RPMI7951 (cell line): ENCODE measurements at places on chromosomes 4 and X.
A peak's percentile ranks its signal among the peaks of the same experiment; 100 is the strongest.

- DNase-seq, result no peak
Measured at GRCh38 chr4:26772096-26772873, 88.4 kb upstream of the STIM2 start.

DNA sequence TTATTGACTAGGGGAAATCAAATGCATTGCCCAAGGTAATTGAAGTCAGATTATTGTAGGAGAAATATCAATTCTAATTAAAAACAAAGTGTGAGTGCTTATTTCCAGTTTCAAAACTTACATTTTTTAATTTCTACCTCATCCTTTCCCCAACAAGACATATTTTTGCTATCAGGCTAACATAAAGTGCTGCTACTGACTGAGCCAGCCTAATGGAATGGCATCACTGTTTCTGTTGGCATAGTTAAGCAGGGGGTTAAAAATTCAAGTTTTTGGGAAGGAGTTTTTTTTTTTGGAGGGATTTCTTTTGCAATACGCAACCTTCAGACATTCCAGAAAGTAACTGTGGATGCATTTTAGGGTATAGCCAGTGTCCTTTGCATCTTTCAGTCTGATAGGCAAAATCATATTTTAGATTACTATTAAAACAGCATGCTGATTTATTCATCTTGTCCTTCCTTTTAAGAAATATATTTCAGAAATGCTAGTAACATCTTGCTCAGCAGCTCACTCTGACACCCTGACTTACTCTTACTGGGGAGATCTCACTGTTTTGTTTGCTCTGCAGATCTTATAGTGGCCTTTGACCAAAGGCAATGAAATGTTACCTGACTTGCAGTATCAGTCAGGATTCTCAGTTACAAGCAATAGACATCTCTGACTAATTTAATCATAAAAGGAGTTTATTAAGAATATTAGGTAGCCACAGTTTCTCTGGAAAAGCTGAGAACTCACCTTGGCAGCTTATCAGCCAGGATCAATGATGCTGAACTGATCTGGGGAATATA lies 24.4 kb downstream of the GAB1 start:
- DNase-seq, result no peak

GRCh38 chrX:41923978-41924683 lies 777 bp upstream of the CASK start:
- DNase-seq, result peak; percentile 54

DNA sequence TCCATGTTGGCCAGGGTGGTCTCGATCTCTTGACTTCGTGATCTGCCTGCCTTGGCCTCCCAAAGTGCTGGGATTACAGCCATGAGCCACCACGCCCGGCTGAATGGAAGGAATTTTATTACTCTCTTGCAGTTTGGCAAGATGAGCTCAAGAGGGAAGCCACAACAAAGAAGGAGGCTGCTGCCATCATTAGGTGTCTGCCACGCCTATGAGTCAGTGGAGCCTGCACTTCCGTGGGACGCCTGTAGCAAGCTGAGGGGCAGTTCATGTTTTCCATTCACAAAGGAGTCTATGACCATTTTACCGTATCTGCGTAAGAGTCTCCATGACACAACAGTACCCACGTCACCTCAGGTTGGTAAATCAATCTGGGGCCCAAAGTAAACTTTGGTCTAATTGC lies 51.2 kb upstream of the CHRNA9 start:
- DNase-seq, result peak; percentile 94

- DNase-seq, result peak; percentile 85
Measured at GRCh38 chr4:48939785-48940184, 33.2 kb upstream of the OCIAD2 start.

- no peak for DNase-seq
Measured at GRCh38 chr4:118279328-118279727, 73.5 kb downstream of the PRSS12 start.

- DNase-seq, result no peak
Measured at GRCh38 chr4:84569009-84569408, 13.9 kb upstream of the CDS1 start.

GRCh38 chr4:37549041-37549440 lies 137.1 kb downstream of the RELL1 start:
- peak; percentile 89 for DNase-seq

DNA sequence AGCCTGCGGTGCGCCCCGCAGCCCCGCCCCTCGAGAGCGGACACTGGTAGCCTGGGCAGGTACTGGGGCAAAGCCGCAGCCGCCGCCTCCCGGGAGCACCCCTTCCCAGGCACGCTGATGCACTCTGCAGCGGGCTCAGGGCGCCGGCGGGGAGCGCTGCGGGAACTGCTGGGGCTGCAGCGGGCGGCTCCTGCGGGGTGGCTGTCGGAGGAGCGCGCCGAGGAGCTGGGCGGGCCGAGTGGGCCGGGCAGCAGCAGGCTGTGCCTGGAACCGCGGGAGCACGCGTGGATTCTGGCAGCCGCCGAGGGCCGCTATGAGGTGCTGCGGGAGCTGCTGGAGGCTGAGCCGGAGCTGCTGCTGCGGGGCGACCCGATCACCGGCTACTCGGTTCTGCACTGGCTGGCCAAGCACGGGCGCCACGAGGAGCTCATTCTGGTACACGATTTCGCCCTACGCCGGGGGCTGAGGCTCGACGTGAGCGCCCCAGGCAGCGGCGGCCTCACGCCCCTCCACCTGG lies 401 bp downstream of the SOWAHD start:
- no peak for DNase-seq

DNA sequence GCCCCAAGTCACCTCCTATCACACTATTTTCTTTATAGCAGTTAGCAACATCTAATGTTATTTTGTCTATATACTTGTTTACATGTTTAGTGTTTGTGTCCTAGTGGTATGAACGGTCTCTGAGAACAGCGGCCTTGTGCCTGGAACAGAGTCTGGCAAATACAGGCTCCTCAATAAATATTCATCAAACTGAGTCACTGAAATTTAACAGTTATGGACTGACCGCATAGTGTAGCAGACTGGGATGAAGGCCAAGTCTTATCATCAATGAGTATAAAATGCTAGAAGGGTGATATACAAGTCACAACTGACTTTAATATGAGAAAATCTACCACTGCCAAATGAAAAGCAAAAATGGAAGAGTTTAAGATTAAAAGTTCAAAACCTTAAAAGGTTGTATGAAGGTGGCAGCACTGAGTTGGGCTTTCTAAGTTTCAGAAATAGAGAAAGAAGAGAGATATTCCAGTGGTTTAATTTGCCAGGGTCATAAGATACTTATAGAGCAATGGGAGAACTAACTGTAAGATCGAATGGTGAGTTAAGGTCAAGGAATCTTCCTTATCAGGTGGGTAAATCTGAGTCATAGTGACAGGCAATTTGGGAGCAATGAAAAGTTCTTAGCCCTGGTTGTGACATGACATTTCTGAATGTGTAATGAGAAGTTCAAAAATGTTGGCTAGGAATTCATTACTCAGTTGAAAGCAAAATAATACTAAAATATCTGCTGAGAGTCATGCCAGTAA lies 34.9 kb downstream of the ELOVL6 start:
- DNase-seq, result peak; percentile 32

GRCh38 chrX:17413228-17413627 lies 38.2 kb downstream of the NHS start:
- peak; percentile 72 for DNase-seq

DNA sequence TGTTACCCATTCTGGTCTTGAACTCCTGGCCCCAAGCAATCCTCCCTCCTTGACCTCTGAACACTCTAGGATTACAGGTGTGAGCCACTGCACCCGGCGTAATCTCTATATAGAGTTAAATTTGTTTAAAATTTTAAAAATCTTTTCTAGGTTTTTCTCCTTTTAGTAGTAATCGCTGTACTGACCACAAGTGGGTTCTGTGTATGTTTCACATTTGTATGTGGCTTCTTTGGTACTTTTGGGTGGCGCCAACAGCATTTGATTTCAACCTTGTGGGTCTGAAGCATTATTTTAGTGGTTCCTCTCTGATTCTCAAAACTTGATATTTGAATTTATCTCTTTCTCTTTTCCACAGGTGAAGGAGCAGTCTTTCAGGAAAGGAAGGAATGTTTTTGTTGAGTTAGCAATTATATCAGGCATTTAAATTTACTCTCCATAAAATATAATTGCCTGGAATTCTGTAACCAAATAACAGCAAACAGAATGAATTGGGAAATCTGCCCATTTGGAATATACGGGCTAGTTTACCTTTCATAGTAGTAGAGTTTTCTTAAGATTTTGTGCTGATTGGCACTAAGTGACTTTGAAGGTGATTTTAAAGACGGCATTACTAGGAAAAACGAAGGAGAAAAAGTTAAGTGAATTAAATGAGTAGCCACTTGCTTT lies 29.5 kb downstream of the ARHGAP10 start:
- no peak for DNase-seq

- peak; percentile 23 for DNase-seq
Measured at GRCh38 chr4:154084864-154085263, 296.0 kb upstream of the SFRP2 start.

GRCh38 chrX:140794642-140795041 lies 85.1 kb downstream of the LINC00632 start:
- no peak for DNase-seq

- DNase-seq, result no peak
Measured at GRCh38 chrX:64976673-64977040, 407 bp upstream of the ZC4H2 start.

DNA sequence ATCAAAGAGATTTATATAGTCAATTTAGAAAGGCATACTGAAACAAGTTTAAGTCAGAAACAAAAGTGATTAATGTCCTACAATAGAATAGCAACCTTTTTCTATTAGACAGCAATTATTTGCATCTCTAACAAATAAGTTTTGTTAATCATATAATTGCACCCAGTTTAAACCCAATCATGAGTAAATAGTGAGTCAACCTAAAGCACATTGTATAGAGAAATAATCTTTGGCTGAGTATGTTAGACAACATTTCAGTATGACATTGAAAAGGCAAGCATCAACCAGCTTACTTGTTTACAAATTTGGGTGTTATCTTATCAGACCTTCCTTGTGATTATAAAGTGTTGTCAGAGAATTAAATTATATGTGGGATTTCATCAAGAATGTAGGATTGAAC lies 209.5 kb downstream of the IL15 start:
- DNase-seq, result no peak

DNA sequence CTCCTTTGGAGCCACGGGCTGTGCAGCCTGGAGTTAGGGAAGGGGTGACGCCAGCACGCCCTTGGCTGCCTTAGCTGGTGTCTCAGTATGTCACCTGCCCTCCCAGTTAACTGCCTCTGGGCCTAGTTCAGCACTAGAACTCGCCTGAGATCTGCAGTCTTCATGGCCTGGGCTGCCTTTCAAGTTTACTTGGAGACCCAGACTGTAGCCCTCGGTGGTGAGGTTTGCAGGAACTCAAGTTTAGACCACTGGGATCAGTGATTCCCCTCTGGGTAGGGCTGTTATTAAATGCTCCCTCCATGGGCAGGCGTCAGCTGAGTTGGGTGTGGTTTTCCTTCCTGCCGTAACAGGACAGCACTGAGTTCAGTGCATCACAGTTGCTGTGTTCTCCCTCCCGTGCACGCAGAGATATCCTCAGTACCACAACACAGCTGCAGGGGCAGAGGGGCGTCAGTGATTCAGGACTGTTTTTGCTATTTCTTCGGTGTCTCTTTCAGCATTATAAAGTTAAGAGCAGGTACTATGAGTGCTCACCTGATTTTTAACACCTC lies 30.5 kb downstream of the PLAC8 start:
- DNase-seq, result no peak

GRCh38 chr4:176635372-176636261 lies 157.1 kb downstream of the VEGFC start:
- peak; percentile 86 for DNase-seq

- DNase-seq, result peak; percentile 81
Measured at GRCh38 chrX:23784470-23785331, 1.7 kb downstream of the SAT1 start.
